Esophagus squamous epithelium (tissue), 5 donors: ENCODE measurements at places on chromosomes 16 and 17.

DNA sequence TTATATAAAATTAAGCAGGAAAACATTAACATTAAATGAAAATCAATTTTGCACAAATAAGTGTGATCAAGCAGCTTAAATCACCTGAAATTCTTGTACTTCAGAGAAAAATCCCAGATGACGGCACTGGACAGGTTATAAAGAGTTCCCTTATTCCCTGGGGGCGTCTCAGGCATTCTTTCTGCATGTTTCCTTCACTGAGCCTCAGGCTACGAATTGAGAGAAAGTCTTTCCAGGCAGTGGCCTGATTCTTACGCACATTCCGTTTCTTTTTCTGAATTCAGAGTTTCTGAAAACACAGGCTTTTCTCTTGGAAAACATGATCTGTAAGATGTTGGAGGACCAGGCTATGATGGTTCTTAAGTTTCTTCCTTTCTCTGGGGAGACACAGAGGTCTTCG, 22.1 kb upstream of the PITPNM3 start:
- DNase-seq: no peak

DNA sequence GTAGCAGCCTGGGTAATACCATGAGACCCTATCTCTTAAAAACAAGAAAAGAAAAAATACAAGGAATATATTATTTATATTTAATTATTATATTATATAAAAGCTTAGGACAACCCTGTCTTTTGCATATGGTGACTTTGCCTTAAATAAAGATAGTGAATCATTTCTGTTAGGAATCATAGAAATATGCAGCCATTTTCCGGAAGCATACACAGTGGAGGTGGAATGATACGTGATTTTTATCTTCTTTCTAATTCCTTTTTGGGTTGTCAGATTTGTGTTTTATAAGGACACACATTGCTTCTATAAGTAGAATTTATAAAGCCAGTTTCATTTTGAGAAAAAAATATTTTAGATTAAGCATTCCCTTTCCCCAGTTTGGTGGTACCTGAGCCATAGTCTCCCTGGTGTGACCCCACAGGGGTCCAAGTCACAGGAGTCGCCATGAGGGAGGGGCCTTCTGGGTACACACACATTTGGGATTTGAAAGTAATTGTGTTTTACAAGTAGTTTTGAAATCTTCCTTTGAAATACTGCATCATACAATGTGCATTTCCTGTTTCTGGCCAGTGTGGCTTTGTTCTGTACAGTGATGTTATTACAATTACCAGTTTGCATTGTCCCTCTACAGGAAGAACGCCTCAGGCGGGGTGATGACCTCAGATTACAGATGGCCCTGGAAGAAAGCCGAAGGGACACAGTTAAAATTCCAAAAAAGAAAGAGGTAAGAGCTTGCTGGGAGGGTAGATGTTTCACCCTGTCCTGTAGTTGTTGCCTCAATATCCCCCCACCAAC, 50.9 kb downstream of the B9D1 start:
- DNase-seq: no peak

DNA sequence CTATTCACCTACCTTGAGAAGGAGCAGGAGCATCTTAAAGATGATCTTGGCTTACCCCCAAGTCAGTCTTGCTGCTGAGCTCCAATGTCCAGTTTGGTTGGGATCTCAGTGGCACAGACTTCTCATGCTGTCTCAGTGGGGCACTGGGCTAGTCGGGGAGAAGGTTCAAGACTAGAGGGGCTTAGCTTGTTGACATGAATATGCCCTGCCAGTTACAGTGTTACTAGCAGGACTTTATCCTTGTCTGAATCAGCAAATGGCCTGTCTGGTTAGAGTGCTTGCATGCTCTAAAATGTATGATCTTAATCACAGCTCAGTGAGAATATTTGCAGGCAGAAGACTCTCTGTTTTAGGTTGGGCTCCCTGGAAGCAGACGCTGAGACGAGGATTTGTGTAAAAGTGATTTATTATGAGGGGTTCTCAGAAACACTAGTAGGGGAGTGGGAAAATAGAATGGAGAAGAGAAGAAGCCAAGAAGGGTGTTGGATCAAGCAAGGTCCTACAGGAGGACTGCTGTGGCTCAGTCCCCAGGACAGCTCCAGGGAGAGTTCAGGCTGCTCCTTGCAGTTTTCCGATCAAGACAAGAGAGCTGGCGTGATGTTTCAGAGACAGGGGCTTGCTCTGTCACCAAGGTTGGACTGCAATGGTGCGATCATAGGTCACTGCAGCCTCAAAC, 150.4 kb upstream of the HS3ST2 start:
- no peak for DNase-seq

GRCh38 chr16:17018585-17018939, 452.2 kb downstream of the XYLT1 start:
- DNase-seq: no peak
